Naive thymus-derived CD4-positive, alpha-beta T cell (primary cell): ENCODE measurements at places on chromosomes 3 and 15.

DNA sequence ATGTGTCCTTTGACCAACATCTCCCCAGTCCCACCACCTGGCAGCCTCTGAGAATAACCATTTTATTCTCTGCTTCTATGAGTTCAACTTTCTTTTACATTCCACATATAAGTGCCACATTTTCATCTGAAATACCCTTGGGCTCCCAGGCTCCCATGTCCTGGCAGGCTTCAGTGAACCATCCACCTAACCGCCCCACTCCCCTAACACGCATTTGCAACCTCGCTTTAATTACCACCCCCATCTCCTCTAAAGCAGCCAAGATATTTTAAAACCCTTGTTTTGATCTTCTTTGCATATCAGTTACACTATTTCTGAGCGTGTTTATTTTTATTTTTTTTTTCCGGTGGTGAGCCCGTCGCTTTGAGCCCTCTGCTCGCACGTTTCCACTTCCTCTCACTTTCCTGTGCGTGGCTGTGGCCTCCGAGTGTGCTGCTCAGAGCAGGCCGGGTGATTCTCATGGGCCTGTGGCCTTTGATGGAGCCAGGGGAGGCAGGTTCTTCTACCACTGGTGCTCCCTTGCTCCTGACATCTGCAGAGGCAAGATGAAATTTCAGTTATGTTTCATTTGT lies 195.4 kb upstream of the LPP start:
- no peak overlapping the region for H3K27ac ChIP-seq
- H3K27me3 ChIP-seq, result no peaks in the 10 kb centered on the region
- peak overlapping the region; percentile 29 for H3K4me3 ChIP-seq
- peak; percentile 56 for DNase-seq
- peaks cover 28% of the 10 kb centered on the region for H3K4me1 ChIP-seq

DNA sequence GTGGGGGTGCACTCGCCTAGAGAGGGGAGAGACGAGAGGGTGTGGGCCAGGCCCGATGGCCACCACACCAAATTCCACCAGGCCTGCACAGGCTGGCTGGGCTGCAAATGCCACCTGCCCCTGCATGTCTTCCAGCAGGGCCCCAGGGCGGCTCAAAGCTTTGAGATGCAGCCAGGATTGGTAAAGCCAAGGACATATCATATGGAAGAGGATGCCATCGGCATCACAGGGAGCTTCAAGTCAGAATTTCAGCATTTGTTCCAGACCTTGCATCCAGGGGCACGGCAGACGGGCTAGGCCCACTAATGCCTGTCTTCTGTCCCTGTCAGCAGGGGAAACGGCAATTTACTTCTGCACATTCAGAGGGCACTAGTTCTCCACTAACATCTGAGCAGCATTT lies 97.8 kb downstream of the NUP210 start:
- H3K4me1 ChIP-seq, result no peaks in the 10 kb centered on the region
- no peak overlapping the region for H3K4me3 ChIP-seq

- DNase-seq, result no peak
- H3K27me3 ChIP-seq, result no peaks in the 10 kb centered on the region
- no peak overlapping the region for H3K4me3 ChIP-seq
- H3K36me3 ChIP-seq, result peaks cover 44% of the 10 kb centered on the region
Observed at GRCh38 chr3:52841211-52841980, 6.6 kb upstream of the MUSTN1 start.

DNA sequence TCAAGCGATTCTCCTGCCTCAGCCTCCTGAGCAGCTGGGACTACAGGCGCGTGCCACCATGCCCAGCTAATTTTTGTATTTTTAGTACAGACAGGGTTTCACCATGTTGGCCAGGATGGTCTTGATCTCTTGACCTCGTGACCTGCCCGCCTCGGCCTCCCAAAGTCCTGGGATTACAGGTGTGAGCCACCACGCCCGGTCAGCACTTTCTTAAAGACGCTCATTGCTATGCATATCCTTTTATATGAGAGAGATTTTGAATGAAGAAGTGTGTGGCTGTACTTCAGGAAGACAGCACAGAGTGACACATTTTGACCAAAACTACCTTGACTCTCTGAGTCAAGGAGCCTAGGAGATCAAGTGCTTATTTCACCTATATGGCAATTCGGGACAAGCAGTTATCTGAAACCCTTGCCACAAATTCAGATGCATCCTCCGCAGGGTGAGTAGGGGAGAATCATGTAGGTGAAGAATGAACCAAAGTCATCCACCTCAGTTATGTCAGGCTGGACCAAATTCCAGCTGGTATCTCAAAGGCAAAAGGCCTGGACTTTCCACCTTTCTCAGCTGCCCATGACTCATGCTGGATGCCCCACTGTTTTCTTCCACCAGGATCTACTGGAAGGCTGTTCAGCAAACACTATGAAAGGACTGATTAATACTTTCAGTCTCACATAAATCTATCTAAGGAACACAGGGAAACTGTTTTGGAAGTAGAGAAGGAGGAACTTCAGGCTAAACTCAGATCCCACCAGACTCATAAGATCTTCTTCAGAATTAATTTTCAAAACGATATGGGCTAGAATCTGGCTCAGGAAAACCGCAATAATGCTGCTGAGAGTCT lies 31.9 kb downstream of the SUSD5 start:
- H3K36me3 ChIP-seq, result no peaks in the 10 kb centered on the region
- H3K4me3 ChIP-seq, result no peak overlapping the region
- H3K27ac ChIP-seq, result no peak overlapping the region
- no peak for DNase-seq

DNA sequence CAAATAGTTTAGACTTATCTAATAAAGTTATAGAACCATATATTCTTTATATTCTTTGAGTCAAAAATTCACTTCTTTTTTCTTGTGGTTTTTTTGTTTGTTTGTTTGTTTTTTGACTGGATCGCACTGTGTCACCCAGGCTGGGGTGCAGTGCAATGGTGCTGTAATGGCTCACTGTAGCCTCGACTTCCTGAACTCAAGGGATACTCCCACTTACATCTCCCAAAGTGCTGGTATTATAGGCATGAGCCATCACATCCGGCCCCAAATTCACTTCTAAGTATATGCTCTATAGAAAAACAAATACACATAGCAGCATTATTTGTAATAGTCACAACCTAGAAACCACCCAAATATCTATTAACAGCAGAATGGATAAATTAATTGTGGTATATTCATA lies 13.7 kb upstream of the SLTM start:
- no peak for DNase-seq
- no peaks in the 10 kb centered on the region for H3K36me3 ChIP-seq
- H3K27ac ChIP-seq, result no peak overlapping the region

DNA sequence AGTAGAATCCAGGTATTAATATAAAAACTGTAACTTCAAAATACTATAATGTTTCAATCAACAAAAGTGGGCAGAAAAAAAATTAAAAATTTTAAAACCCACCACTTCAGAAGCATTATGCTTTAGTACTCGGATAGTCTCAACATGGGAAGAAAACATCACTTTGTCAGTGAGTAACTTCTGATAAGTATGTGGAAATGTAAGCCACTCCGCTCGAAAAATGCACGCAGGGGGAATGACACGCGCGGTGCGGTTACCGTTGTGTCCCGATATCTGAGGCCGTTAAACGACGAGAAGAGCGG lies 656 bp downstream of the NGLY1 start:
- H3K4me1 ChIP-seq, result peaks cover 19% of the 10 kb centered on the region
- DNase-seq, result no peak
- peaks cover 2% of the 10 kb centered on the region for H3K36me3 ChIP-seq
- peak overlapping the region; percentile 73 for H3K4me3 ChIP-seq
- H3K27ac ChIP-seq, result peak overlapping the region; percentile 89

DNA sequence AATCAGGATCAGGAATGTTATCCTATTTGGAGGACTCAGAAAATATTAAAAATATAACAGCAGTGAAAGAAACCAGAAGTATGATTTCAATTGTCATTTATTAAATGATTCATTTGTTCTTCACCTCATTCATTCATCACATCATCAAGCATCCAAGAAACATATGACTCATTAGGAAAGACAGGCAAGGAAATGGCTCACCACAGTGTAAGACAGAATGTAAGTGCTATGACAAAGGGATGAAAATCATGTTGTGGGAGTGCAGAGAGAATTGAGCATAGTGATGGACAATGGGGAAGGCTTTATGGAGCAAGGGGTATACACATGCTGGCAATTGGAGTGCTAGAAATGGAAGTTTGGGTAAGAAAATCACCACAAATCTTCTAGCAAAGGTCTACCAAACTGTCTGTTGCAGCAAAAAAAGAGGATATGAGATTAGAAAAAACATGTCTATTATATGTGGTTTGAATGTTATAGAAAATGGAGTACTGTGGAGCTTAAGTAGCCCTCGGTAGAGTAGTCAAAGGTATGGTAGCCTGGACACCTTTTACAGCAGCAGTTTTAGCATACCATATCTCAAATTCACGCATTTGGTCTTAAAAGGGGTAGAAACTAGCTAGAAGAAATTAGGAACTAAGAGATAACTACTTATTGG lies 111.1 kb upstream of the GPR149 start:
- no peaks in the 10 kb centered on the region for H3K4me1 ChIP-seq
- no peaks in the 10 kb centered on the region for H3K27me3 ChIP-seq
- DNase-seq, result no peak
- no peak overlapping the region for H3K27ac ChIP-seq

DNA sequence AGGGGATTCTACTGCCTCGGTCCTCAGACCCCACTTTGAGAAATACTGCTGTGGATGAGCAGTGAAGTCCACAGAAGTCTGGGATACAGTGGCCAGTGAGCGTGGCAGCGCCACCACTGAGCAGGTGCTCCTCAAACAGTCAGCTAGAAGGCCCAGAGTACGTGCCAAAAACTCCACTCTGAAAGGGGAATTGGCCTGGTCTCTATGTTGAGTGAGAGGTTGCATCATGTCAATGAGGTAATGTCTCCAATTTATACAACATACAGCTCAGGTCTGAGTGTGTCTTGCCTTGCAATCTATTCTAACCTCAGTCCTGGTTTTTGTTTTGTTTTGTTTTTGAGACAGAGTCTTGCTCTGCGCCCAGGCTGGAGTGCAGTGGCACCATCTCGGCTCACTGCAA lies 53.3 kb upstream of the ETV5 start:
- H3K4me1 ChIP-seq, result no peaks in the 10 kb centered on the region
- H3K36me3 ChIP-seq, result no peaks in the 10 kb centered on the region
- DNase-seq, result no peak
- no peak overlapping the region for H3K27ac ChIP-seq
- no peaks in the 10 kb centered on the region for H3K27me3 ChIP-seq
- H3K4me3 ChIP-seq, result no peak overlapping the region

- H3K27me3 ChIP-seq, result no peaks in the 10 kb centered on the region
- no peak overlapping the region for H3K27ac ChIP-seq
- no peaks in the 10 kb centered on the region for H3K36me3 ChIP-seq
- no peak overlapping the region for H3K4me3 ChIP-seq
- H3K4me1 ChIP-seq, result no peaks in the 10 kb centered on the region
Observed at GRCh38 chr3:158748237-158748828, 16.1 kb upstream of the RARRES1 start.

DNA sequence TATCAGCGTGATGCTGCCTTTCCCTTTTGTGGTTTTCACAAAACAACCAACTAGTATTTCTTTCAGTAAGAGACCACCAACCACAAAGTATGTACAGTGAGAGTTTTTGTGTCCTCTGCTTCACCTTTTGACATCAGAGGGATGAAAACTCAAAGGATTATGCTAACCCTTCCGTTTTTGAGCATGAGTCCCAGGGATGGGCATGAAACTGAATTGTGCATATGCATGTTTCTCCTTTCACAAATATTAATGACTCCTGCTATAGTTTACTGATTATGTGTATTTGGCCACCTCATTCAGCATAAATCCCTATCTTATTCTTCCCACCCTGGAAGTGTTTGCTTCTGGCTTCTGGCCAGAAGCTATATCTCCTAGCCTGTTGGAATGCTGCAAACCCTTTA lies 59.2 kb downstream of the RSRC1 start:
- no peak overlapping the region for H3K4me3 ChIP-seq
- no peaks in the 10 kb centered on the region for H3K36me3 ChIP-seq
- DNase-seq, result no peak
- H3K27ac ChIP-seq, result no peak overlapping the region
- H3K4me1 ChIP-seq, result no peaks in the 10 kb centered on the region

DNA sequence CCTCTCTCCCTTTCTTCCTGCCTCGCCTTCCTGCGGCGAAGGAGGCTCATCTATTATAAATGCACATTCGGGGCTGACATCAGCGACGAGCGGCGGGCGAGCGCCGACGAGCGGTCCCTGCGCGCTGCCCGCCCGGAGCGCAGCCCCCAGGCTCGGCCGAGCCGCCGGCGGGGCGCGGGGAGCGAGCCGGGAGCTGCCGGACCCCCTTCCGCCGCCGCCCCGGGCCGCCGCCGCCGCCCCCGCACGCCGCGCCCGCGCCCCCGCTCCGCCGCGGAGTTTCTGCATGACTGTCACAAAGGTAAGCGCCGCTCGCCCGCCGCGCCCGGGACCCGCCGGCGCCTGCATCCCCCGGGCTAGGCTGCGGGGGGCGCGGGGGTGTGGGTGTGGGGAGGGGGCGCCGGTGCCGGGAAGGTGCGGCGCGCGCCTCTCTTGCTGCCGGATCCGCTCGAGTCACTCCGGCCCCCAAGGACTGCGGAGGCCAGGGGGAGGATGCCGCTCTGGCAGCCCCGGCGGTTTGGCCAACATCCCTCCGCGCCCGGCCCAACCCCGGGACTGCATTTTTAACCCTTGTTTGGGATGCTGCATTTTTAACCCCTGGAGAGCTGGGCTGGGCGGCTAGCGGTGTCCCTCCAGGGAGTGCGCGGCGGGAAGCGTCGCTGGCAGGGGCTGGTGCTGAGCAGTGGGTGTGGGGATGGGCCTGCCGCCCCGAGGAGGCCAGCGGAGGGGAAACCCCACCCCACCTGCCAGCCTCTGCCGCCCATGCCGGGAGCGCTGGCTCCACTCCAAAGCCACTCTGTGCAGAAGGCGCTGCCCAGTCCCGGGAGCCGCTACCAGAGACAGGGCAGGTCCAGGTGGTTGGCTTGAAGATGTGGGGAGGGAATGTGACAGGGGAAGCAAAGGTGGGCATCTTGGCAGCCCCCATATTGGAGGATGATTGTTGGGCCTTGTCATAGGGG lies at the start of gene CORO2B:
TSS of gene CORO2B (plus strand) at position 14 of the 956 bp plus-strand sequence. CDS start at position 284, 270 bp downstream.
- H3K27me3 ChIP-seq, result no peaks in the 10 kb centered on the region
- peak within 1 kb of the TSS; percentile 25 for H3K4me3 ChIP-seq
- no peak within 1 kb of the TSS for H3K27ac ChIP-seq
- peaks cover 7% of the 10 kb centered on the region for H3K4me1 ChIP-seq
- DNase-seq, result no peak

DNA sequence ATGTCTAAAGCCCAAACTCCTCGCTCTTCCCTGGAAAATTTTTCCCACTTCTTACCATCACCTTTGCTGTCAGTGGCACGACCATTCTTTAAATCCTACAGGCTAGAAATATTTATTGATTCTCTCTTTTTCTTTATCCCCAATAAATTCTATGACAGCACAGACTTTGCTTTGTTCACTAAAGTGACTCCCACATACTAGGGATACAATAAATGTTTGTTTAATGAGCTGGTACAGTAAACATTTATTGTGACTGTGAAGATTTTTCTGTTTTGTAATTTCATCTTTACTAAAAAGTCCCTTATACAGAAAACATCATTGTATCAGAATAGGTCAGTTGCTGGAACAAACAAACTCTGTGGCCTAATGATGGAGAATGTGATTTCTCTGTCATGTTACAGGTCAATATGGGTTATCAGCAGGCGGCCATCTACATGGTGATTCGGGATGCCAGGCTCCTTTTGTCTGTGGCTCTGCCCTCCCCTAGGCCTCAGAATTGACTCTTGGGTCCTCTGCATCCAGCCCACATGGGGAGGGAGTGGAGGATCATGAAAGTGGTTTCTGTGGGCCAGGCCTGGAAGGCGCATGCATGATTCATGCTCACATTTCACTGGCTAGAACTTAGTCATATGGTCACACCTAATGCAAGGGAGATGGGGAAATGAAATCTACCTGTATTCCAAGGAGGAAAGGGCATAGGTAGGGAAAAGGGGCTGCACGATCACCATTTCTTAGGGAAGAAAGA lies 22.7 kb upstream of the KNG1 start:
- no peak overlapping the region for H3K4me3 ChIP-seq
- DNase-seq, result no peak
- no peaks in the 10 kb centered on the region for H3K36me3 ChIP-seq
